SW480 (cell line): ENCODE measurements at places on chromosomes 3 and 15.

DNA sequence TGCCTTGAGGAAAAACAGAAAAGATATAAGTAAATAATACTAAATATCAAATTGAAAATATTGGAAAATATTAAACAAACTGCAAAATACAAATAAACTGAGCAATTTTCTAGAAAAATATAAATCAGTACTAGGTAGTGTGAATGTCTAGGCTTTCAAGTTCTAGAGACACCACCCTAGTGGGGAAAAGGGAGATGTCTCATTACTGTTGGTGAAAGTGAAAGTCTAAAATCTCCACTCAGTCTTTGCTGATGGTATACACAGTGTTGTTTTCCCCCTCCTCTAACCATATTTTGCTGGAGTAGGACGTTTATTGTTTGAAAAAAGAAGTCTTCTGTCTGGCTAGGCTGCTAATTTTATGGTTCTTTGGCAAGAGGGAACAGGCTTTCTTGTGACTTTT lies 1368.9 kb downstream of the OTOL1 start:
- DNase-seq, result no peak

- DNase-seq, result no peak
These were observed 30.0 kb downstream of the ZDHHC23 start for GRCh38 chr3:113977822-113978221.

DNA sequence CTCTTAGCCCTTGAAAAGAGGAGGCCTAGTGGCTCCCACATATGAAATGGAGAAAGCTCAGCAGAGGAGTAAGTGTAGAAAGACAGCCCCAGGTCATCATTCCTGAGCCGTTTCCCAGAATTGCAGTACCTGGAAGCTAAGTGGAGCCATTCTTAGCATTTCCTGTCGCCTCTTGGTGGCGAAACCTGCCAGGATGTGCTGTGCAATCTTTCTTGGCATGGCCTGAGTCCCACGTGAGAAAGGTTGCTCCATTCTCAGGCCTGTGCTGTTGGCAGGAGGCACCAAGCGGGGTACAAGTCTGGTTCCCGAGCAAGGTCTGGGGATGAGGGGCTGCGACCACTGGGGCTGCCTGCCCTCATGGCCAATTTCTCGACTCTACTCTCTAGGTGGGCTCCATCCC lies 207.2 kb upstream of the TPM1 start:
- no peak for DNase-seq

DNA sequence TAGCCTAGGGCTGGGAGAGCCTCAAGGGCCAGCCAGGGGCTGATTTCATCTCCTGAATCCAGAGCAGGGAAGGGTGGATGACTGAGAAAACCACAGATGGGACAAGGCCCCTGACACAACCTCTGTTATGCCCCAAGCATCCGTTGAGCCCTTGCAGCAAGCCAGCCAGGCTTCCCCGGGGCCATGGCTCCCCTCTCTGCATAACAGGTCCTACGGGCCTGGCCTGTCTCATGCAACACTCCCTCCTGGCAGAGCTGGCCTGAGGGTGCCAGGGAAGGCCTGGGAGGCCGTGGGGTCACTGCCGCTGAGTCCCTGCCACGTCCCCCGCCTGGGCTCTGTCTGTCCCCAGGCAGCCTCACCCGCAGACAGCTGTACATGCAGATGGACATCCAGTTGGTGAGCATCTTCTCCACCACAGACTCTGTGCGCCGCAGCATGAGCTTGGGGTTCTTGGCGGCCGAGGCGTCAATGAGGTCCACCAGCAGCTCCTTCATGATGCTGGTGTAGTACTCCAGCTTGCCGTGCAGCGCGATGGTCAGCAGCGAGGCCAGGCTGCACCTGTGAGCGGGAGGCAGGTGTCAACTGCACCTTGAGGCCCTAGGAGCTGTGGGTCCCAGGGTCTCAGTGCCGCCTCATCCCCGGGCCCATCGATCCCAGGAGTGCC lies 22.1 kb downstream of the H1-8 start:
- DNase-seq, result no peak

GRCh38 chr15:45794304-45794703 lies 159.5 kb downstream of the SQOR start:
- no peak for DNase-seq
